ENCODE measurements at places on chromosomes 3 and 15.

- no peak for DNase-seq
Measured at GRCh38 chr15:50064673-50065072, 54.4 kb downstream of the ATP8B4 start.

DNA sequence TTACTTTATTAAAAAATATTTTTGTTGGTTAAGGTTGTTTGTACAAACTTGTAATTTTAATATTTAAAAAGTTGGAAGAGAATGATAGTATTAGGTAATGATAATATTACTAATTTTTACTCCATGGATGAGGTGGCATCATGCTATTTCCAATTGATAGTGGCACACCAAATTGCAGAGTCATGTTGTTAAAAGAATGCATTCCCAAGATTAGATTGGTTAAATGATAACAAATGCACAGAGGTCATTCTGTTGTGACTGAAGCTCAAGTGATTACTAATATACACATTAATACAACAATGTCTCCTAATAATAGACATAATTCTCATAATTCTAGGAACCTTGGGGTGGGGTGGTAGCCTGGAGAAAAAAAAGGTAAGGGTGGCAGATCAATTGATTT is 73.2 kb upstream of the ZBED2 start:
- no peak for DNase-seq

- DNase-seq, result no peak
Measured at GRCh38 chr15:65666257-65666656, 44.5 kb downstream of the SLC24A1 start.

GRCh38 chr3:193870376-193871219 is 265.4 kb upstream of the HES1 start:
- no peak for DNase-seq

GRCh38 chr15:42191610-42192346 is 16.3 kb downstream of the VPS39 start:
- no peak for DNase-seq
